NCI-H2171 treated with DMSO at 0.1 percent for 48 hours (cell line): ENCODE measurements at places on chromosomes 5 and 9.

GRCh38 chr5:113195251-113195650, 218.7 kb downstream of the DCP2 start:
- DNase-seq = no peak

DNA sequence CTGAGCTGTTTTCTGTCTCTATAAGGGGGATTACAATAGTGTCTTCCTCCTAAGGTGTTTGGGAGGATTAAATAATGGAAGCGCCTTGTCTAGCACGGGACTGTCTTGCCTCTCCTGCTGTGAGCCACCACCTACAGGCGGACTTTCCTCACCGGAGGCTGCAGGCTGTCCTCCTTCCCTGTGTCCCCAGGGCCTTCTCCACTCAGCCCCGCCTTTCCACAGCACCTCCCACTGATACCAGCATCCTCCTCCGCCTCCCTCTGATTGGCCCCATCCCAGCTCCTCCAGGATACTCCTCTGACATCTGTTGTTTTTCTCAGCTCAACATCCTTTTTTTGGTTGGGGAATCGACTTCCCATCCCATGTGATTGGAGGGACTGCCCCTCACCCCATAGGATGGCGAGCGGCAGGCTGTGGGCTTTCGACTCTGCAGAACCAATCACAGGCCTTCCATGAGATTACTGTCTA, 851 bp upstream of the ZDHHC12 start:
- peak; percentile 100 for DNase-seq

GRCh38 chr9:75664597-75664996, 225.9 kb upstream of the PCSK5 start:
- DNase-seq = peak; percentile 11

- no peak for DNase-seq
Measured at GRCh38 chr5:88938488-88938887, 55.5 kb upstream of the MEF2C start.

DNA sequence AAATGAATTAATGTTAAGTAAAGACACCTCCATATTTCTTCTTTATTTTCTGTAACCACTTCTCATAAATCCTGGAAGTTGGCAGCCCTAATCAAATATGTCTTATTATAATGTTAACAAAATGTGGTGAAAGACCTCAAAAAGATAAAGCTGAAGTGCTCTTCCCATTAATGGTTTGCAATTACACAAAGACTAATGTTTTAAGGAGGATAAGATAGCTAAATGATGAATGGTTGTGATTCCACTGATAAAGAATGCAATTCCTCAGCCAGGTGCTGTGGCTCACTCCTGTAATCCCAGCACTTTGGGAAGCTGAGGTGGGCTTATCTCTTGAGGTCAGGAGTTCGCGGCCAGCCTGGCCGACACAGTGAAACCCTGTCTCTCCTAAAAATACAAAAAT, 125.8 kb upstream of the SNX2 start:
- DNase-seq = no peak

GRCh38 chr9:101083448-101084202, 55.1 kb downstream of the PLPPR1 start:
- DNase-seq = peak; percentile 25

DNA sequence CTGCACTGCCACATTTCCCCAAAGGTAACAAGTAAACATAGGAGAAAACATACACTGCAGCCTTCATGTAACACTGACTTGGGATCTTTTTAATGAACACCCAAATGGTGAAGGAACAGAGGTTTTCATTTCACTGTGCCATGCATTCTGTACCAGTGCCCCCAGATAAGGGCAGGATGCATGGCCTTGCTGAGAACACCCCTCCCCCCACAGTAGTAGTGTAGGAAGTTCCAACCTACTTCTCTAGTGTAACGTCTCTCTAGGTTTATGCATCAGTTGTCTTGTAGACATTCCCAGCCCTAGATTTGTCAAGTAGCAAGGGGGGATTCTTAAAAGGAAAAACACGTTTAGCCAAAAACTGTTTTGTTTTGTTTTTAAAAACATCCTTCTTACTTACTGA, 29.9 kb downstream of the MAP3K1 start:
- DNase-seq = no peak

GRCh38 chr5:133508845-133509741, 103.2 kb downstream of the FSTL4 start:
- DNase-seq = no peak
